Adipocyte (in vitro differentiated cells): ENCODE measurements at places on chromosomes 7 and 10.

GRCh38 chr10:132459301-132460003 lies 62.5 kb downstream of the PWWP2B start:
- DNase-seq = no peak

DNA sequence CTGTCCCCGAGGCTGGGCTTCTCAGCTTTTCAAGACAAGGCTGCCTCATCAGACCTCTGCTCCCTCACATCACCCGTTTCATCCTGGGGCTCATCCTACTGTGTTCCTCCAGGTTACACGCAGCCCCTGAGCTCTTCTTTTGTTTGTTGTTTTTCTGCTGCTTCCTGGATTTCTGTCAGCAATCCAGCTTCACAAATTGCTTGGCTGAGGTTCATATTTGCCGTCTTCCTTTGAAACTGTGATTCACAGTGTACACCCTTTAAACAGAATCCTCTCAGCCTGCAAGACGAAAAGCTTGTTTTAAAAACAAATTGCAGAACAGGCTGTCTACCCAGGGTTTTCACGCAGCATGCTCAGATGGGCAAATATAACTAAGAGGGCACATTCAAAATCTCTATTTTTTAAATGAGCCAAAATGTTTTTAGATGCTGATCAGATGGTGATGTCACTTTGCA lies 39.1 kb upstream of the PARD3 start:
- peak; percentile 59 for DNase-seq

- DNase-seq = no peak
Observed at GRCh38 chr7:84904561-84904960, 282.3 kb downstream of the SEMA3D start.

DNA sequence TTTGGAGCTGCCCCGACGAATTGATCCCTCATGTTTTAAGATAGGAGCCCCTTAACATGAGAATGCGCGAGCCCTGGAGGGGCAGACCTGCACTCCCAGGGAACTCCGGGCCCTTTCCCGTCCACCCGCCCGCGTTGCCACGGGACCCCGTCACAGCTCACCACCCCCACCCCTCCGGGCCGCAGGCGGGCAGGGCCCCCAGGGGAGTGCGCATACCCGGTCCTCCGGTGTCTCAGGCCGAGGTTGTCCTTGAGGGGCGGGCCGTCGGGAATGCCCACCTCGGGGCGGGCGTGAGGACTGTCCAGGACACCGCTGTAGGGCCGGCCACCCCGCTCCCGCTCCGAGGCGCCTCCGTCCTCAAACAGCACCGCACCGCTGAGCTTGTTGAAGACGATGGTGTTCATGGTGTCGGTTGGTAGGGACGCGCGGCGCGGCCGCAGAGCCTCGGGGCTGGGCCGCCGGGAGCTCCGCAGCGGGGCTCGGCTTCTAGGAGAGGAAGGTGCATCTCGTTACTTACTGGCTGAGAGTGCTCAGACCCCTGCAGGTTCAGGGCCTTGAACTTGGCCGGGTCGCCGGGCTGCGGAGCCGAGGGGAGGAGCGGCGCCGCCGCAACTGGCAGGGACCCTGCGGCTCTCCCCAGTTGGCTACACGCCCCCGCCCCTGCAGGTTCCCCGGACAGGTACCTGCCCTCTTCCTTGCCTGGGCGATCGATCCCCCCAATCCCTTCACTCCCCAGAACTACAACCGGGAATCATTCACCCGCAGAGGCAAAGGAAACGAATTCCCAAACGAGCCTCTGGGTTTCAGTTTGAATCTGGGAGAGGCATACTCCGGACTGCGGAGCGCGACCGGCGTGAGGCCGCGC lies 2.4 kb downstream of the MKX start:
- peak; percentile 63 for DNase-seq

GRCh38 chr7:1882451-1882850 lies 212.4 kb downstream of the ELFN1 start:
- no peak for DNase-seq

DNA sequence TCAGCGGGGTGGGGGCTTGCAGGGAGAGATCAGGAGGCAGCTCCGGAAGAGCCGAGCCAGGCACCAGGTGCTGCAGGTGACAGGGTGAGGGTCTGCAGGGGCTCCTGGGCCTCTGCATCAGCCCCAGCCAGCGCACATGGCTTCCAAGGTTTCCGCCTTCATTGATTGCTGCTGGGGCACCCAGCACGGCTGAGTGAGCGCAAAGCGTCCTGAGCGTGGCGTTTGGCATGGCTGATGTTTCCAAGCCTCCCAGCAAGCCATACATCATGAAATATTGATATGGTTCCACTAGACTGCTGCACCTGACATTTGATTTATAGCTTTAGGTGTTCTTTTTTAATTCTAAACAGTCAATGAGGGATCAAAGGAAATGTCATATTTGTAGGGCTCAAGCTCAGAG lies 259.0 kb downstream of the WDR37 start:
- DNase-seq = no peak

GRCh38 chr10:5461203-5461588 lies 38.2 kb downstream of the CALML5 start:
- DNase-seq = peak; percentile 24

DNA sequence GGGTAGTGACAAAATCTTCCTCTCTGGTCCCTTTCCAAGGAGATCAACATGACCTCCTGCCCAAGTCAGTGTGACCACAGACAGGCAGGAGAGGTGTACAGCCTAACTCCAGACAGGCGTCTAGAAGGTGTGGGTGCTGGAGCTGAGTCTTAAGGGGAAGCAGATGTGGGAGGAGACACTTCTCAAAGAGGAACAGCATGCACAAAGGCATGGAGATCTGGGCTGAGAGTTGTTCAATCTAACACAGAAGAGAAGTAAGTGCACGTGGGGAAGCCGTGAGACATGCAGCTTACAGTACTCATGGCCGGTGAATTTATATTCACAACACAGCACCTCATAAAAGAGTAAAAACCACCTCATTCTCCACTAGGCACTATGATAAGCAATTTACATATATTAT lies 23.8 kb upstream of the GSDME start:
- DNase-seq = no peak

DNA sequence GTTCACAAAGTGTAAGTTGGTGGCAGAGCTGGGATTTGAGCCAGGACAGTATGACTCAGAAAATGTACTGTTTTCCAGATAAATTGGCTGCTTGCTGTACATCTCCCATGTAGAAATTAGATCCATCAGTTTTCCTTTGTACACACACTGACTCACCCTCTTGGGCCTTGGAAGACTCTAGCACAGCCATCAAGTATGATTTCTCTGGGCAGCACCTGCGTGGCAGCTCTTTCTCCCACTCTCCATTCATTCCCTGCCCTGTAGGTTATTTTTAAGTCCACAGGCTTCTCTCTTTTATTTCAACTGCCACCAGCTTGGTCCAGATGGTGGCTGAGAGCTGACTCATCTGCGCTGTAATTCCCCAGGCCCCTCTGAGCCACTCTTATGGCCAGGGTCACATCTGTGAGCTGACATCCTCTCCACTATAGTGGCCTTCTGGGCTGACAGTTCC lies 28.3 kb upstream of the SDK1 start:
- DNase-seq = peak; percentile 25

GRCh38 chr7:85750454-85750949 lies 563.6 kb upstream of the SEMA3D start:
- peak; percentile 80 for DNase-seq

- DNase-seq = no peak
Observed at GRCh38 chr7:22695476-22696132, 31.4 kb upstream of the IL6 start.

- peak; percentile 86 for DNase-seq
Observed at GRCh38 chr7:107180378-107180777, 11.6 kb downstream of the HBP1 start.

GRCh38 chr10:80253266-80253962 lies 36.0 kb downstream of the MAT1A start:
- no peak for DNase-seq

- DNase-seq = peak; percentile 25
Observed at GRCh38 chr10:48506147-48506917, 98.5 kb downstream of the ARHGAP22 start.

DNA sequence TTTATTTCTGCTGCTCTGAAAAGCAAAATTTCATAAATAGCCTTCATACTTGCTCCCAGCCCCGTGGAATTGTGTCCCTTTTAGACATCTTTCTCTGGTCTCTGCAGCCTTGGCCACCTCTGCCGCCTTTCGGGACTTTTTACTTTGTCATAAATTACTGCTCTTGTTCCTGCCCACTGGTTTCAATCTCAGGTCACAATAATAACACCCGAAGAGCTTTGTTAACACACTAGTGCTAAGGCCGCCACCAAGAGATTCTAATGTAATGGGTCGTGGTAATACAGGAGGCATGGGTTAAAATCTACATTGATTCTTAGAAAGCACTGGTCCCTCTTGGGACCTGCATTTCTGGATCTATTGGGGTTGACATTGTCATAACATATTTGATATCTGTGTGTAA lies 276.0 kb upstream of the VWC2 start:
- DNase-seq = no peak

DNA sequence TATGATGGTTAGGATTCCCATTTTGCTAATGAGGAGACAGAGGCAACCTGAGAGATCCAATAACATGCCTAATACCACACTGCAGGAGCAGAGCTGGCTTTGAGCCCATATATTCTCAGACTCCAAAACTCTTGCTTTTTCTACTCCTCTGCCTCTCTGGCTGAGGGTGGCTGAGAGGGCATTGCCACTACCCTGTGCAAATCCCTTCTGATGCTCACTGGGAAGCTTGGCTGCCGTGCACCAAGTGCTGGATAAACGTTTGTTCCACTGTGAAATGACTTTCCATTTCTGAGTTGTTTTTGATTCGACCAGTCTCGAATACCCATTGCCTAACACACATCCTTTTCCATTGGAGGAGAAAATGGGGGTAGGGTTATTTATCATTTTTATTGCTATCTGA lies 123.1 kb upstream of the SORCS3 start:
- DNase-seq = no peak

DNA sequence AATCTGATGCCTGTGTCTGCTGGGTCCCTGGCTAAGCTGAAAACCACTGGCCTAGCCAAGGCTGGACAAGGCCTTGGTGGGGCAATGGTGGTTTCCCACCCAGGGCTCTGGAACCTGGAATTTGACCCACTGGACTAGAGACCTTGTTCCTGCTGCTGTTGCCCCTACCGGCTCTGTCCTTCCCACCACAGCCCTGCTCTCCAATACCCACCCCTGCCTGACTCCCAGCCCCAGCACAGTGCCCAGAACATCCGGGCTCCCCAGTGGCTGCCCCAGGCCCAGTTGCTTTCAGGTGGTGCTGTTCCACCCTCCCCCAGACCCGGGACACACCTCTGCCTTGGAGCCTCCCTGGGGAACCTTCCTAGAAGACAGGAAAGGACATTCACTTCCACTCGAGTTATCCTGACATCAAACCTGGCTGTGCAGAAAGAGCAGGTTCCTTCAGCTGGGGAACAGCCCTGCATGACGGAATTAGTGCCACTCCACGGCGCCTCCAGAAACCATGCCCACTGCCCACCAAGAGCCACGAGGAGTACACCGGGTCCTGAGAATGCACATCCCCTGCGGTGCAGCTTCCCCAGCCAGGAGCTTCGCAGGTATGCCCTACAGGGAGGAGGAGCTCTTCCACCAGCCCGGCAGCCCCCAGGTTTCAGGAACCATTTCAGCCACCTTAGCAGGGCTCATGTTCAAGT lies 152.8 kb downstream of the OAT start:
- no peak for DNase-seq

DNA sequence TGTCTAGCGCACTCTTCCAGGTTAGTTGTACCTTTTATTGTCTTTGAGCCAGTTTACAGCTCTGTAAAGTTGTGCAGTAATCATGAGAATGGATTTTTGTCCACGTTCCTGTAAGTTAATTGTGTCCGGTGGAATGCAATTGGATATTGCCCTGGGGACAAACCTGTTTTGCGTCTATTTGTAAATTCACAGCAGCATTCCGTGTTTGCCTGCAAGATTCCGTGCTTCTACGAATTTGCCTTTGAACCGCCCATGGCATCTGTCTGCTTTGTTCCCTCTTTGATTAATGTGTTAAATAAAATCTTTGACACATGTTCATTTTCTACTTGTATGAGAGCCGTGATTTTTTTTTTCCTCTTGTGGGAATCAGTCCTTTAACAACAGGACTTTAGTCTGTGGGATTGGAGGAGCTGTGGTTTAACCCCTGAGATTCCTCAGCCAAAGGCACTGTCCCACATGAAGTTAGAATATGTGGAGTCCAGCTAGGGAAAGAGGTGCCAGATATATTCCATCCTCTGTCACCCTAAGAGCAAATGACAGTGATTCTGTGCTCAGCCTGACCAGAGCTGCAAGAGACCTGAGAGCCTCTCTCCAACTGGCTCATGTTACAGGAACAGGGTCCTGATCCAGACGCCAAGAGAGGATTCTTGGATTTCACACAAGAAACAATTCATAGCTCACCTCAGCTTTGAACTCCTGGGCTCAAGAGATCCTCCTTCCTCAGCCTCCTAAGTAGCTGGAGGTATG lies 126.3 kb downstream of the COL26A1 start:
- peak; percentile 33 for DNase-seq

- DNase-seq = peak; percentile 49
Observed at GRCh38 chr10:122990278-122990677, 10.1 kb downstream of the PSTK start.

DNA sequence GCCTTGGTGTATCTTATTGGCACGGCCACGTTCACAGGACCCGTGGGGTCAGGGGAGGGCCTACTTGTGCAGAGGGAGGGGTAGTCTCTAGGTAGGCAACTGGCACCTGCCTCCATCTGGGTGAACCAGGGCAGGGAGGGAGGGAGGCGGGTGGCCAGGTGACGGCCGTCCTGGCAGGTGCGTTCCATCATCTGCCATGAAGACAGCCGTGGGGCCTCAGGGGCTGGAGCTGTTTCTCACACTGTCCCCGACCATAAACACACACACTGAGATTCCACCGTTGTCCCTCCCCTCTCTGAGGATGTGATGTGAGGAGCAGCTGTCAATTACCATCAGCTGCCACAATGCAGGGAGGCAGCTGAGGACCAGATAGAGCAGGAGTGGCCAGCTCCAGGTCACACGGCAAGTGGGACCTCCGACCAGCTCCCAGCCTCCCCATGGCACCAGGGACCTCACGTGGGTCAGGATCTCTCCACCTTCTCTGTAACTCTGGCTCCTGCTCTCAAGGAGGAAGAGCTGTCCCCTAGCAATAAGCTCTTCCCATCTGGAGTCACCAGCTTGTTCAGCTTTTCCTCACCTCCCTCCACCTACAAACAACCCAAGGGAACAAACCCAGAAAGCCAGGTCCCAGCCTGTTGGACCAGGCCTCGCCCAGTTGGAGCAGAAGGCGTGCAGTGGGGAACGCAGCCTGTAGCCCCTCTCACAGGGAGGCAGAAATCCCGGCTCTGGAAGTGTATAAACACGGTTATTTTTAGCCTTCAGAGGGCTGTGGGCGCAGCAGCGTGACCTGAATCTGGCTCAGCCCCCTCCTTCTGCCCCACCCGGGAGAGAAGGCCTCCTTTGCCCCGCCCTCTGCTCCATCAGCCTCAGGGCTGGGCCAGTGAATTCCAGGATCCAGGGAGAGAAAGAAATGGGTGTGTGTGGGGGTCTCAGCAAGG lies 33.1 kb downstream of the ZMIZ1 start:
- DNase-seq = peak; percentile 79

- peak; percentile 1 for DNase-seq
Observed at GRCh38 chr10:5376450-5376849, 11.7 kb downstream of the UCN3 start.

- DNase-seq = no peak
Observed at GRCh38 chr7:29454464-29454863, 109.2 kb upstream of the PRR15 start.
